ENCODE measurements at places on chromosomes 12 and 14.

- DNase-seq = no peak
Measured at GRCh38 chr14:79417961-79418360, 793.3 kb downstream of the DIO2 start.

DNA sequence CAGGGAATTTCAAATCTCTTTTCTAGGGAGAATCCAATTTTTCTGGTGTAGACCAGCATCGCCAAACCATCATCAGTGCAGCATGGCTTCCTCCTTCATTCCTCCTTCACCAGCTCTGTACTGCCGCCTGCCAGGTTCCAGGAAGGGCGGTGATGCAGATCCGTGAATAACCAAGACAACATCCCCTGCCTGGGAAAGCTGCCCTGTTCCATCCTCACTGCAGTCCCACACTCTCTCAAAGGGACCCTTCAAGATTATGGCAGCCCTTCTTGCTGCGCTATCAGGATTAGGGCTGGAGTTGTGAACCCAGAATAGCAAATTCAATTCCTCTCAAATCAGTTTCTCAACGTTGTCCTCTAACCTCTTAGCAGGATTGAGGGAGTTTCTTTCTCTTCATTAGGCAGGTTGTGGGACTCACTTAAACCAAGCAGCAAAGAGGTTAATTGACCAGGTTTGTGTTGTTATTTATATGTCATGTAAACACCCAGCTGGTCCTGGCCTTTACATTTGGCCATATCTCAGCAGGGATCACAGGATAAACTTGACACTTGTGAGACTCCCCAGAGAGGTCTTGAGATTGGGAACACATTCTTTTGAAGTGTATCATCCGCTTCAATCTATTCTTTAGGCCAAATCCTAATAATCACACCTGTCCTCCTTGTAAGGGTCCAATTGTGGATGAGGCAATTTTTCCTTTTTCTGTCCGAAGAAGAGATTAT, 26.2 kb downstream of the TMEM30B start:
- no peak for DNase-seq

- DNase-seq = no peak
Measured at GRCh38 chr12:8678661-8679111, 16.1 kb upstream of the MFAP5 start.

DNA sequence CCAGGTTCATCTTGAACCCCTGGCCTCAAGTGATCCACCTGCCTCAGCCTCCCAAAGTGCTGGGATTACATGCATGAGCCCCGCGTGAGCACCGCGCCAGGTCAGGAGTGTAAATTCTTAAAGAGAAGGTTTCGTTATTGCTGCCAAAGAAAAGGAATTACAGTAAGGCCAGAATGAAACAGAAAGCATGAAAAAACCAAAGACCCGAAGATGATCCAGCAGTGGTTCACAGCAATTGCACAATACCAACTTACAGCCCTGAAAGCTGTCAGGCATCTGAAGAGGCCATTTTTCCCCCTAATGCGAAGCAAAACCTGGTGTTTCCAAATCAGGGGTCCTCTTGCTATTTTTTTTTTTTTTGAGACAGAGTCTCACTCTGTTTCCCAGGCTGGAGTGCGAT, 10.3 kb downstream of the RBM23 start:
- DNase-seq = no peak

- DNase-seq = no peak
Measured at GRCh38 chr12:95724767-95725166, 65.8 kb downstream of the NTN4 start.

GRCh38 chr14:33455654-33456345, 495.1 kb downstream of the EGLN3 start:
- no peak for DNase-seq
